ENCODE measurements at places on chromosomes 6 and 20.

DNA sequence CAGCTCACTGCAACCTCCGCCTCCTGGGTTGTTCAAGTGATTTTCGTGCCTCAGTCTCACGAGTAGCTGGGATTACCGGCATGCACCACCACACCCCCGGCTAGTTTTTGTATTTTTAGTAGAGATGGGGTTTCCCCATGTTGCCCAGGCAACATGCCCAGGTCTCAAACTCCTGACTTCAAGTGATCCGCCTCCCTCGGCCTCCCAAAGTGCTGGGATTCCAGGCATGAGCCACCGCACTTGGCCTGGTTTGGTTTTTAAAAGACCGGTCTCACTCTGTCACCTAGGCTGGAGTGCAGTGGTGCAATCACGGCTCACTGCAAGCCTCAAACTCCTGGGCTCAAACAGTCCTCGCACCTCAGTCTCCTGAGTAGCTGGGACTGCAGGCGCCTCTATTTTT, 40.1 kb downstream of the VSTM2L start:
- no peak for DNase-seq

DNA sequence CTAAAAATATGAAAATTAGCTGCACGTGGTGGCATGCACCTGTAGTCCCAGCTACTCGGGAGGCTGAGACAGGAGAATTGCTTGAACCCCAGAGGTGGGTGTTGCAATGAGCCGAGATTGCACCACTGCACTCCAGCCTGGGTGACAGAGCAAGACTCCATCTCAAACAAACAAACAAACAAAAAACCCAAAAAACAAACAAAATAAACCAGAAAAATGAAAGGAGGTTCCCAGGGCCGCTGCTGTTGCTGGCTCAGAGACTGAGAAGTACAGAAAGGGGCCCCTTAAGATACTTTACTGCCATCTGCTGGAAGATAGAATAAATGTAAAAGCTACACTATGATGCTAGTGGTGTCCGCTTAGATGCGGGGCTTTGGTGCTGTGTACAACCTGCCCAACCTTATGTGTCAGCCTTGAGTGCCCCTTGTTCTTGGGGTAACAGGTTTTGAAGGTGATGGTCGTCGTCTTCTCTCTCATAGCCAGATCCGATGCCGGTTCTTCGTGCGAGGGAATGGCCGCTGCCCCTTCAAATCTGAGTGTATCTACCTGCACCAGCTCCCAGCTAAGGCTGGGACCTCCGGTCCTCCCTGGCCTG, 2.8 kb upstream of the FANCE start:
- DNase-seq: peak; percentile 85

DNA sequence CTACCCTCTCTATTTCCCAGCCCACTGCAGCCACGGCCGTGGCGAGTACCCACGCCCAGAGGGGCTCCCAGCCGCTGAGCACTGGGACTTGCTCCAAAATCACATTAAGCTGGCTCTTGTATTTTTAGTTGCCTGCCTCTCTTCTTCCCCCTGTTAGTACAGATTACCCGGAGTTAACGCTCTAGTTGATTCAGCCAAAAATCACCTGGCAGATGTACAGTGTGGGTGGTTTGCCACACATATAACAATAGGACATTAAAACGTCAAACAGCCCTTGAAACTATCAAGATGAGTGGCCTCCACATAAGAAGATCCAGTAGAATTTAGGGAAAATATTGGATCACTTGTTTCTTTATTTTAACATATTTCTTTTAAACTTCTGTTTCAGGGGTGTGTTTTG, 268.8 kb upstream of the PRDM1 start:
- DNase-seq: no peak

- peak; percentile 33 for DNase-seq
Observed at GRCh38 chr6:39453241-39453640, 130.7 kb upstream of the KCNK16 start.

- DNase-seq: no peak
Observed at GRCh38 chr6:154981079-154981870, 13.8 kb upstream of the TIAM2 start.

DNA sequence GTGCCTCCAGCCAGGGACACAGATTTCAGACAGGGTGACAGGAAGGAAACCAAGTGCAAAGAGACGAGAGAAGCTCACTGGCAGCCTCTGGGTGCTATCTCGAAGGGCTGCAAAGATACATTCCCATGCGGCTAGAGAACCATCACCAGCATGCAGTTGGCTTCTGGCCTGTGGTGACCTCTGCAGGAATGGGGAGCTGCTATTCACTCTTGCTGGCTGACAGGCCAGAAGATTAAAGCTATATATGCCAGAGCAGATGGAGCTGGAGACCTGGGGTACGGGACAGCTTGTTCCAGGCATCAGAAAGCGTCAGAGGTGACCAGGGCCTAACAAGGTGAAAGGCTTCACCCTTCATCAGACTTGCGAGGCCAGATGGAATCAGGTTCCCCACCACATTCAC, 20.0 kb downstream of the MAP1LC3A start:
- no peak for DNase-seq

Measured in choroid plexus epithelial cell (primary cell).